ENCODE measurements at places on chromosomes 4 and X.
A peak's percentile ranks its signal among the peaks of the same experiment; 100 is the strongest.

GRCh38 chrX:119105826-119106225 lies 21.8 kb downstream of the KIAA1210 start:
- no peak for DNase-seq

DNA sequence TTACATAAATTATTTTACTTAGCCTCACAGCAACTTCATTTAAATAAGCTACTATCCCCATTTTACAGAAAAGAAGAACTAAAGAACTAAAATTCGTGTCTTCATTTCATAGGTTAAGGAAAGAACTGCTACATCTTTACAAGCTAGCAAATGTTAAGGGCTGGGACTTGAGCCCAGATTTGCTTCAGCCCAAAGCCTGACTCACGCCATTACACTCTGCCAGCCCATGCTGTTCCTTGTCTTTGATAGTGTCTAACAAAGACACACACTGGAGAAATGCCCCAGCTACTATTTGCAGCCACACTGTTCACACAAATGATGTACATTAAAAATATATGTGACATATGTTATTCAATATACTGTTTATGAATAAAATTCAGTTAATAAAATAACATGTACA lies 29.0 kb upstream of the ERVMER34-1 start:
- no peak for DNase-seq

GRCh38 chr4:180363815-180364214 lies 1879.4 kb upstream of the TENM3 start:
- DNase-seq, result no peak

- DNase-seq, result no peak
Observed at GRCh38 chr4:104967034-104967401, 179.7 kb upstream of the TET2 start.

DNA sequence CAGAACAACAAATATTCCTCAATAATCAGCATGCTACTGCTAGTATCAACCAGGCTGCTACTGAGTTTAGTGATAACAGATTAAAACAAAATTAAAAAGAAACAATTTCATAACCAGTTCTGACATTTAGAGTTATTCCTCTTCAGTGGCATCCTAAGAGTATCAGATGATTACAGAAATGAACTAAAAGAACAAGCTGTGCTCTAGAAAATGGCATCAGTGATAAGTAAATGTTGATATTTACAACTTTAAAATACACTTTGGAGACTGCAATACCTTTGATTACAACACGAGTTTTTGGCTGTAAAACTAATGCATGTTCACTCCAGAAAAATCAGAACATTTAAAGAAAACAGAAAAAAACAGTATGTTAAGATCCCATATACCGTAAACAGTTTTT lies 72.9 kb downstream of the ADGRA3 start:
- no peak for DNase-seq

GRCh38 chrX:31301203-31301602 lies 229.4 kb upstream of the FTHL17 start:
- no peak for DNase-seq

DNA sequence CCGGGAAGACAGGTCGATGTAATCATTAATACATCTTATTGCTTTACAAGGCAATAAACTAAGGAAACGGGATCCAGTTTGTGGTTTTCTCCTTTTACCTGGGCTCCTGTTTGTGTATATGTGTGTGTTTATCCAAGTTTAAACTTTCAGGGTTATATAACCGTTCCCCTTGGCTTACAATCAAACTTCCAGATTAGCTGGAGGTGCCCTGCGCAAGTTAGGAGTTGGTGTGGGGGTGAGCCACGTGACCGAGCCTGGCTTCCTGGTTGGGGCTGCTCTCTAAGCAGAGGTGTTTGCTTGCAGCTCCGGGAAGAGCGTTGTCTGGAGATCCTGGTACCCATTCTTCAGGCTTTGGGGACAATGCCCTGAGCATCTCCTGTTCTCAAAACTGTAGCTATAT lies 129.2 kb downstream of the FHDC1 start:
- DNase-seq, result no peak

GRCh38 chrX:151710457-151710856 lies 5.4 kb upstream of the FATE1 start:
- no peak for DNase-seq

- DNase-seq, result no peak
Observed at GRCh38 chrX:143435916-143436315, 81.4 kb downstream of the SPANXN3 start.

- DNase-seq, result peak; percentile 14
Observed at GRCh38 chr4:153466949-153467896, 1.1 kb downstream of the TMEM131L start.
